ENCODE measurements at places on chromosomes 4 and X.

DNA sequence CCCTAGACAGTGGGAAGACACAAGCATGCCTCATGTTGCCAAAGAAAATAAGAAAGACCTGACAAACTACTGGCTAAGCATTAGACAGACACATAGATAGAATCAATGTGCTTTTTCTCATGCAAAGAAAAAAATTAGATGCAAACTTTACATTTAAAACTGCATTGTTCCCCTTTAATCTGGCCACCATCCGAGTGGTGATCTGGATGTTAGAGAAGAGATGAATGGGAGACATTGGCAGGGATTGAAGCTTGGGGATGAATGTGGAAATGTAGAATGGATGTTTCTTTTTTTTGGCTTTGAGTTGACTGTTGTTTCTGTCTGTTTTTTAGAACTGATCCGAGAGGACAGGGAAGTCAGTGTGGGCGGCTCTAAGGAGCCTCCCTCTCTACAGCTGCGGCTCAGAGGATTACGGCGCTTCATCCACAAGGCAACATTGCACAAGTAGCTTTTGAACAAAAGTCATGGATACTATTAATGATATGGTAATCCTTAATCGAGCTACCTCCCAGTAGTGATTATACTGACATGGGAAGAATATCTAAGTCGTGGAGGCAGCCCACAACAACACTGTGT lies 53.0 kb downstream of the HELT start:
- no peak for DNase-seq

- peak; percentile 73 for DNase-seq
Observed at GRCh38 chr4:7193030-7193958, 956 bp downstream of the SORCS2 start.

GRCh38 chr4:177118596-177118995 lies 191.1 kb upstream of the NEIL3 start:
- DNase-seq = no peak

DNA sequence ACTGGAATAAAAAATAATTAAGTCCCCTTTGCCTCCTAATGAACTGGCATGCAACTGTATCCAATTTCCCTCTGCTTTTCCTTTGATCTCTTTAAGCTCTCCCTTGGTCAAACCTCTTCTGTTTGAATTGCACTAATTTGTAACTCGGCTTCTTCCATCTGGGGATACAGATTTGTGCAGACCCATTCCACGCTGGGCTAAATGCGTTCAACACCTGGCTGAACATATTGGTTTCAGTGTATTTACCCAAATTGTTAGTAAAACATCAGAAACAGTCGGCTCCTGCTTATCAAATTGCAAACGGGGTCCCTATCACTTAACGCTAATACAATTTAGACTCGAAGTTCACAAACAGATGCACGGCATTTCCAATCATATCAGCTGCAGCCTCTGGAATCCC lies 124.9 kb upstream of the TAPT1 start:
- no peak for DNase-seq

DNA sequence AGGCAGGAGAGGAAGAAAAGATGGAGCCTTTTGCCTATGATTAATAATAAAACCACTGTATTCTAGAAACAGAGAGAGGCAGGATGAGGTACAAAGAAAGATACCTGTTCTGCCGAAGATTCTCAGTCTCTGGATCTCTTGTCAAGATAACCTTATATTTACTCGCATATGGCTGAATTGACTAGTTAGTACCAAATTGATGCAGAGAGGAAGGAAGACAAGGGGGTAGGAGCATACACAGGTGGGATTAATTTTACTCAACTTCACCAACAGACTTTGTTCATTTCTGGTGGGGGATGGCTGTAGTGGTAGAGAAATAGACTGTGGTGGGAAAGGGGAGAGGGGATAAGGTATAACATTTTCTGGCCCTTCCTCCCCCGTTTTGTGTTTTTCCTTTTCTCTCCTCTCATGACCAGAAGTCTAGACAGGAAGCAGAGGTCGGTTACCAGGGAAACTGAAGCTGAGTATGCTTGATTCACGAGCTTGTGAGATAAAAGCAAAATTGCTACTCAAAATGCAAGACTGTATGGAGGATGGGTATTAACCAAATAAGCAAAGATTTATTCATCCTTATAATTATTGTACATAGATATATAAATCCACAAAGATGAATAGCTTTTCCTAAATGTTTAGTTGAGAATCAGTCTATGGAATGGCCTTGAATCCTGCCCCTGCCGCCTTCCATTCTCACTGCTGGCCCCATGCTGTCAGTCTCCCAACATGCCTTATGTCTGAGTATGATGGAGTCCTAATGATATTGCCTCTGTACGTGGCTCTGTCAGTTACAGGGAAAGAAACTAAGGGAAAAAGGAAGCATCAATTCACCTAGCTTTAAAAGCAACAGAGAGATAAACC lies 17.8 kb upstream of the PAGE2B start:
- DNase-seq = no peak

DNA sequence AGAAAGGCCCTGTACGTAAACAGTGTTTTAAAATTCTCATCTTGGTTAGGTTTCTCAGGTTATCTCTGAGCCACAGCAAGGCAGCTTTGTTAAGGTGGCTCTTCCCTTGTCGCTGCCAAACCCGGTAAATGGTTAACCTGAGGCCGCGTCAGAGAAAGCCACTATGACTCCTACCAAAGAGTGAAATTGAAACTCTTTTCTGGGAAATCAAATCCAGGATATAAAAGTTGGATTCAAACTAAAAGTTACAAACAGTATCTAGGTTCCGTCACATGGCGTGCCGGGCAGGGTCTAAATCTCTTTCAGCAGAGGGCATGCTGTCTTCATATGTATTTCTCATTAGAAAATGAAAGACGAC lies 433 bp downstream of the MMAA start:
- DNase-seq = peak; percentile 47
